ENCODE measurements at places on chromosomes 4 and X. TPM values are rescaled to one million over a fixed set of nuclear protein-coding genes. Genes with fewer than 3 reads are reported as not detected.

- DNase-seq = no peak
These were observed 43.9 kb upstream of the BBS12 start for GRCh38 chr4:122688529-122689140.

RCHY1 gene
- 44.0 TPM for polyA plus RNA-seq

GRCh38 chr4:86272669-86273068 is 87.2 kb downstream of the MAPK10 start:
- no peak for DNase-seq

- no peak for DNase-seq
These were observed 322.8 kb upstream of the EDA2R start for GRCh38 chrX:66961665-66962064.

GRCh38 chr4:37002625-37003024 is 241.9 kb upstream of the NWD2 start:
- DNase-seq = no peak

DNA sequence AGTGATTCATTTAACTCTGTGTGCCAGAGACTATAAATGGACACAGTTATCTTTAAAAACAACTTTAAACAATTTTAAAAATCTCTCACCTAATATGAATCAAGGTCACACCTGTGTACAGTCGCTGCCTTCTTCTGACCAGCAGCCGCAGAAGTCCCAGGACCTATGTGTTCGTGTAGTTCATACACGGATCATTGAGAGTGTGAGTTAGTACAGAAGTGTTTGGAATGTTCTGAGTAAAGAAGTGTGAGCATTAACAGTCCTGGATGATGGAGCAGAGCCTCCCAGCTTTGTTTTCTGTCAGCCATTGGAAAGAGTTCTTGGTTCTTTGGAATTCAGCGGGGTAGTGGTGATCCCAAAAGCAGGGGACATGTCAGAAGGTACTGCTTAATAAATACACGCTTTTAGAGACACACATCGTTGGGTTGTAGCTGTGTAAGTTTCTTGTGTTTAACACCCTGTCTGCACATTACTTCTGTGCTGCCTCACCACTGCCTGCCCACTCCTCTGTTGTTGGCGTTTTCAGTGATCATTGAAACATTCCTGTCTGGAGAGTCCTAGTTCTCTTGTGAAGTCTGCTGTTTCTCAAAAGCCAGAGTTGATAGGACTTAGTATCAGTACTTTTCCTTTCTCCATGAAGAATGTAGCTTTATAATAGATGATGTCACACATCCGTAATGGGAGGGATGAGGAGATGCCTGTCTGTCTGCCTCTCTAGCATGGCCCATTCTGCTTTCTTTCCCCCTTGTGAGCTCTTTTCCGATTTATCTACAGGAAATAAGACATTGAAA is 90.6 kb downstream of the PTTG2 start:
- DNase-seq = no peak

GC gene
- not detected for polyA plus RNA-seq

GRCh38 chr4:47714269-47714668 is 123.6 kb downstream of the CORIN start:
- no peak for DNase-seq

XPNPEP2 gene
- polyA plus RNA-seq = 5.9 TPM

GRCh38 chrX:53684415-53685192 is 1.9 kb downstream of the HUWE1 start:
- no peak for DNase-seq

Measured in right lung (tissue), 10 donors.